ENCODE measurements at places on chromosomes 13 and 19.

DNA sequence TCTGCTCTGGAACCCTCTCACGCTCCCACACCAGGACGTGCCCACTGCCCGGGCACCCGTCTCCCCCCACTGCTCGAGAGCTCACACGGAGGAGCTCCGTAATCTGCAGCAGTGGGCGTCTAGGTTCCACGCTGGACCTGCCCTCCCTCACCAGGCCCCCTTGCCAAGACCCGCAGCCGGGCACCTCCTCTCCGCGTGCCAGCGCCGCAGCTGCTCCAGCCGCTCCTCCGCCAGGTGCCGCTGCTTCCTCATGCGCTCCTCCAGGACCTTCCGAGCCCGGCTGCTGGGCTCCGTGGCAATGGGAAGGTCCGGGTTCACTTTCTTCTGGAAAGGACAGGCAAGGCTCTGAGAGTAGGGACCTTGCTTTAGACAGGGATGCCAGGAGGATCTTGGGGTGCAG, 35.0 kb upstream of the MATK start:
- no peak for DNase-seq

- DNase-seq: no peak
Measured at GRCh38 chr13:27117952-27118351, 53.7 kb downstream of the USP12 start.

DNA sequence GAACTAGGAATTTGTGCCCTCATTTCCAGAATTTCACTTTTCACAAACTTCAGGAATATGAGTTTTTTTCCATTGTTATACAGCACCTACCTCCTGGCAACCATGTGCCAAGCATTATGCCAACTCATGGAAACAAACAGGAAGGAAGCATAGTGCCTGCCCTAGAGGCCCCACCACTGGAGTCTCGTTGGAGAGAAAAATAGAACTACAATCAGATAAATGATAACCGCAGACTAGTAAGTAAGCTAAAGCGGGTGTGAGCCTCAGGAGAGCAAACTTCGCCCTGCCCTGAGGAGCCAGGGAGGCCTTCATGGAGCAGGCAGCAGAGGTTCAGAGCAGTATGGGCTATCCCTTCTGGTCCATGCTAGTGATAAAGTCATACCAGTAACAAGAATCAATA, 75.9 kb downstream of the FRY start:
- no peak for DNase-seq

GRCh38 chr13:30880151-30880855, 25.8 kb upstream of the MEDAG start:
- DNase-seq: no peak

DNA sequence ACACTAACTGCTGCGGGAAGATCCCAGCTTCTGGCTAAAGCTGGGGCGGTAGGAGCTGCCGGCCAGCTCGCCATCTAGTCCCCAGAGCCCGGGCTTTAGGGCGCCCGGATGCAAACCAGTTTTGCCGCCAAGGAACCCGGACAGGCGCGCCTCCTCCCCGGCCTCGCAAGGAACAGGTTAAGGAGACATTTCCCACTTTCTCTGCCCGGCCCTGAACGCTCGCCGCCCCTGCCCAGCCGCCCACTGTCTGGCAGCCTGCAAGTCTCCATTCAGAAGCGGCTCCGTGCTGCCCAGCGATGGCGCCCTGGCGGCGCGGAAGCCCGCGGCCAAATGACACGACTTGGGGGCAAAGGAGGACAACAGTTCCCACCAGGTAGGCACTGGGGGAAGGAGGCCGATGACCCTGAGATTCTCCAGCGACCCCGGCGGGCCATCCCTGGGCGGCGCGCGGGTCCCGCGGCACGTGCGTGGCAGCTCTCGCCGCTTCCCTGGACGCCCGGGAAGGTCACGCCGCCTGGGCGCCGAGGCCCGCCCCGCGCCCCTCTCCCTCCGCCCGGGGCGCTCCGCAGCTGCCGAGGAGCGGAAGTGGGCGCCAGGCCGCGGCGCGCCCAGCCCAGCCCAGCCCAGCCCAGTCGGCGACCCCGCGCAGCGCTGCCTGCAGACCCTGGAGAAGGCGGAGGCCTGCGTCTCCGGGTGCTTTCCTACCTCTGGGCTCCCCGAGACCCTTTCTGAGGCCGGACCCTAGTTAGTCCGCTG, 42.2 kb upstream of the HNRNPA1L2 start:
- DNase-seq: no peak

GRCh38 chr19:39401549-39402345, 4.9 kb upstream of the ZFP36 start:
- peak; percentile 93 for DNase-seq

DNA sequence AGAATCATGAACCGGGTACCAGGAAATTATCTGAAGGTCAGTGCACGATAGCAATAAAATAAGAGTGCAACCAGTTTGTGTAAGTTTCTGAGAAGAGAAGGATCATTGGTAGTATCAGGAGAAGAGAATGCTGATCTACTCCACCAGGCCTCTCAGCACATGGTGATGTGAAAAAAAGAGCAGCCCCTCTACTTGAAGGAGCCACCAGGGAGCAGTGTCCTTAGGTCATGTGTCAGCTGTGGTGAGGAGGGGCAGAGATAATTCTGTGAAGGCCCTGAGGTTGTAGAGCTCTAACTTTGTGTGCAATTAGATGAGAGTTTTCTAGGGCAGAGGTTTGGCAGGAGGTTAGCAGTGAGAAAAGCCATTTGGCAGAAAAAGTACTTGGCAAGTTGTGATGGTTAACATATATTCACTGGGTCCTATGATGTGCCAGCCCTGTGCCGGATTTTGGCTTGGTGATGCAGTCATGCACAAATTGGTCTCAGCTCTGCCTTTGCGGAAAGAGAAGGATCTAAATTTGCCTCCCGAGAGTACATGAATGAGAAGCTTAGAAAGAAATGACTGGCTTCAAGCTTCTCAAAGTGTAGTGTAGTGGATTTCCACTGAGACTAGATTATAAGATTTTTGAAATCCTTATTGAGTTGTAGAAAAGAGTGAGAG, 19.2 kb upstream of the ZC3H13 start:
- no peak for DNase-seq

DNA sequence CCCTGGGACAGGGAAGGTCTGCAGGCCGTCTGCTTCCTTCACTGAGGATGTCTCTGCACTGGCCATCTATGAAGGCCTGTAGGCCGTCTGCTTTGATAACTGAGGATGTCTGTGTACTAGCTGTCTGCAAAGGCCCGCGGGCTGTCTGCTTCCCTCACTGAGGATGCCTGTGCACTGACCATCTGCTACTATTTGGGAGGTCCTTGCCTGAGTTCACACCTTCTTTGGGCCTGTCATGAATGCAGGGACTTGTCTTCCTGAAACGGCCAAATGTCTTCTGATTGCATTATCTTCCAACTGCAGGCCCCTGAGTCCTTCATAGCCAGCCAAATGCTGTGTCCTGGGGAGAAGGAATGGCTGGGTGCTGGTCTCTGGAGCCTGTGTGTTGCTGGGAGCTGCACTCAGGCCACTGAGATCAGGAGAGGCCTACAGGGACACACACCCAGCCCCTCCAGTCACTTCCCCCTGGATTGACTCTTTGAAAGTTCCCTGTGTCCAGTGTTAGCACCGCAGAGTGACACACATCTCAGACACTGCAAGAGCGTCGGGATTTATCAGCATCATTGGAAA, 72.9 kb downstream of the TEX29 start:
- DNase-seq: no peak

- no peak for DNase-seq
Measured at GRCh38 chr13:99415014-99415650, 86.1 kb upstream of the TM9SF2 start.

DNA sequence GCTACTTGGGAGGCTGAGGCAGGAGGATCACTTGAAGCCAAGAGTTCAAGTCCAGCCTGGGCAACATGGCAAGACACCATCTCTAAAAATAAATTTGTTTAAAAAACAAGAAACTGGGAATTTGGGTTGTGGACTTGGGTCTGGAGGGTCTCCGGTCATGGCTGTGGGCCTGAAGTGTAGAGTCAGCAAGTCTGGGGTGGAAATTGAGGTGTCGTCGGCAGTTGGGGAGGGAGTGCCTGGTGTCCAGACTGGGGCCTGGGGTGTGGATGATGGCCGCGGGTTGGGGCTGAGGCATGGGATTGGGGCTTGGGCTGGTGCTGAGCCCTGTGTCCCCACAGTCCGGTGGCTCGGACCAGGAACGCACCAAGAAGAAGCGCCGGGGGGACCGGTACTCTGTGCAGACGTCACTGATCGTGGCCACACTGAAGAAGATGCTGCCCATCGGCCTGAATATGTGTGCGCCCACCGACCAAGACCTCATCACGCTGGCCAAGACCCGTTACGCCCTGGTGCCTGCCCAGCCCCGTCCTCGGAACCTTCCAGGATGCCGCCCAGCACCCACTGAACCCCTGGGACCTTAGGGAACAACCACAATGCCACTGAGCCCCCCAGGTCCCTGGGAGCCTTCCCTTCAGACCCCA, 91.6 kb downstream of the RYR1 start:
- DNase-seq: no peak

DNA sequence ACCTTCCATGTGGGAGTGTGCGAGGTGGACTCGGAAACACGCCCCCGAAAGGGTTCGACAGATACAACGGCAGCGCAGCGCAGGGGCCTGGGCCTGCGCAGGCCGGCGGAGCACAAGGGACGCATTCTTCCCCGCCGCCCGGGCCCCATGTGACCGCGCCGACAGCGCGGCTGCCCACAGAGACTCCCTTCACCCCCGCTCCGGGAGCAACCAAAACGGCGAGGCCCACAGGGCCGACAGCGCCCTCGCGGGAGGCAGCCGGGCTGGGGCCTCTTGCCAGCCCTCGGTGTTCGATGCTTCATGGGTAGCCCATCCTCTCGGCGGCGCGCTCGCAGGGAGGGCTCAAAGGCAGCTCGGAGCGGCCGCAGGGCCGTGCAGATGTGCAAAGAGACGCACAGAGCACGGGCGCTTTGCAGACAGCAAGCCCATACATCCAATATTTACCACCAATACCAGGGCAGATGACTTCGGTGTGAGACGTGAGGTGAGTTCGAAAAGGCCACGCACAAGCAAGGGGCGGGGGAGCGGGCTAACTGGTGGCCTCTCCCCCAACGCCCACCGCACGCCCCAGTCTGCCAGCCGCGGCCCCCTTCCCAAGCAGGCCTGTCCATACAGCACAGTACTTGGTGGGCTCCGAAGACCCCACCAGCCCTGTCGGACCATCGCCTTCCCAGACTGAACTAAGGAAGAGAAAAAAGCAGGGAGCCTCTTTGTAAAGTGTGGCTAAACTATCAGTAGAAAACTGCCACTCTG, 89.9 kb downstream of the CRYL1 start:
- DNase-seq: no peak

DNA sequence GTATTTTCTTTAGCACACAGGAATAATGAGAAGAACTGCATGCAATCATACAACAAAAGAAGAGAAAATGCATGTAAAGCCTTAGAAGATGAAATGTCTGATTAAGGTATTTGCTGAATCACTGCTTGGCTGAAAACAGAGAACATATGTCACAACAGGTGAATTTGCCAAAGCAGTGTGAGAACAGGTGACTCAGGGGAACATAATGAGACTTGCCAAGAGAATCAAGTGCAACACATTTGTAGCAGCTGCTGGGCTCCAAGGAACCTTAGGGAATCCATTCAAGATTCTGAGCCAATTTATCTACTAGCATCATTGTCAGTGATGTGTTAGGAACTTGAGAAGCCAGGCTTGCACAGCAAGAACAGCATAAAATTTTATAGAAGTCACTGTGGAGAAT, 273.1 kb downstream of the PCDH20 start:
- DNase-seq: no peak

DNA sequence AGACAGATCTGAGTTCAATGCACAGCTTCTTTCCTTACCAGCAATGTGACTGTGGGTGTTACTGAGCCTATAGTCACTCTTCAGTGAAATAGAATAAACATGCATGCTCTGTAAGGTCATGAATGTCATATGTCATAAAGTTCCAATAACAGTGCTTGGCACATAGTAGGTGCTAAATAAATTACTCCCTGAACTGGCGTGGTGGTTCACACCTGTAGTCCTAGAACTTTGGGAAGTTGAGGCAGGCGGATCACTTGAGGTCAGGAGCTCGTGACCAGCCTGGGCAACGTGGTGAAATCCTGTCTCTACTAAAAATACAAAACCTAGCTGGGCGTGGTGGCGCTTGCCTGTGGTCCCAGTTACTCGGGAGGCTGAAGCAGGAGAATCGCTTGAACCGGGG, 13.2 kb downstream of the WBP4 start:
- no peak for DNase-seq

- DNase-seq: no peak
Measured at GRCh38 chr19:5799247-5800241, 5.3 kb upstream of the NRTN start.

GRCh38 chr19:13281567-13282291, 131.5 kb downstream of the IER2 start:
- DNase-seq: no peak

DNA sequence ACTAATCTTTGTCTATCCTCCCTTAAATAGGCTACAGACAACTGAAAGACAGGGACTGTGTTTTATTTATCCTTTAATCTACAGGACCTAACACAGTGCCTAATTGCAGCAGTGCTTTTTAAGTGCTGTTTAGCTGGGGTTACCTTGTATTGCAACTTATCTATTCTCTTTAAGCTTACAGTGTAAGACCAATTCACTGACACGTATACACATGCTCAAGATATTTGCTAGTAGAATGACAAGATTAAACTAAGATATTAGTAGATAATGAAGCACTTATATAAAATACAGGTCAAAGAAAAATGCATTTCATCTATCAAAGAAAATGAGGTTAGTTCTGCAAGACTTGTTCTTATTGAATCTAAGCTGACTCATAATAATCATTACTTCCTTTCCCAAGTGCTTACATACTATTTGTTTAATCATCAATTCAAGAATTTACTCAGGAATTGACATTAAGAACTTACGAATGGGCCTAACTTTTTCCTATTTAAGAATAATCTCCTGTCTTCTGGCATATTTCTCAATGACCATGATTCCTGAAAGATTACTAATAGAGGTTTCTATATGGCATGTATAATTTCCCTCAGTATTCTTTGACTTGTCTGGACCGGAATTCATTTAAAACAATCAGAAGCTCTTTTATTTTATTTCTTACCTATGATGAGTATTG, 75.8 kb upstream of the MAB21L1 start:
- no peak for DNase-seq

DNA sequence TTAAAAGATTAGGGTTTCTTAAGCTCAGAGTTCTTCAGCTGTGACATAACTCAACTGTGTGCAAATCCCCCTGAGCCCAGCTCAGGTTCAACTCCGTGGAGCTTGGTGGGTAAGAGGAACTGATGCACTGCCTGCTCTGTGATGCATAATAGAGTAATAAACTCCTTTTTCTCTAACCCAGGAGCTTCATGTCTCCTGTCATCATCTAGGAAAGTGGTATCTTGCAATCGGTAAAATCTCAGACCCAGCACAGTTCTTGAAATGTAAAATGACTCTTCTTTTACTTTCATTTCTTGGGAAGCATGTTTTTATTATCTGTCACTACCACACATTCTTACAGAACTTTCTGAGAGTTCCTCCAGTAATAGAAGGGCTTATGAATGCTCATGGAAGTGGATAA, 123.8 kb upstream of the PCDH9 start:
- DNase-seq: no peak

DNA sequence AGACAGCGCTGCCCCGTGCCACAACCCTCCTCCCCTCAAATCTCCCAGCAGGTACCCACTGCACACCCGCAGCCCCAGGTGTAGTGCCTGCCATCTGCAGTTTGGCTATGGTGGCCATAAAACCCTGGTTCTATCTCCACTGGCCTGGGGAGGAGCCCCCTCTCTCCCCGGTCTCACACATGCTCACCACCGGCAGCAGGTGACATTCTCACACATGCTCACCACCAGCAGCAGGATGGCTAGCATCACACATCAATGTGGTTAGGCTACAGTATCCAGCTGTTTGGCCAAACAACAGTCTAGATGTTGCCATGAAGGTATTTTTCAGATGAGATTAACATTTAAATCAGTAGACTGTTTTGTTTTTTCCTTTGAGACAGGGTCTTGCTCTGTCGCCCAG, 31.1 kb downstream of the ELL start:
- DNase-seq: no peak

GRCh38 chr13:103546271-103546670, 480.1 kb upstream of the SLC10A2 start:
- DNase-seq: no peak
